Stimulated activated CD4-positive, alpha-beta T cell treated with anti-CD3 and anti-CD28 coated beads, Interleukin-2, amount 100 ng/mL, for 4 hours (primary cell): ENCODE measurements at places on chromosomes 13 and 19.

DNA sequence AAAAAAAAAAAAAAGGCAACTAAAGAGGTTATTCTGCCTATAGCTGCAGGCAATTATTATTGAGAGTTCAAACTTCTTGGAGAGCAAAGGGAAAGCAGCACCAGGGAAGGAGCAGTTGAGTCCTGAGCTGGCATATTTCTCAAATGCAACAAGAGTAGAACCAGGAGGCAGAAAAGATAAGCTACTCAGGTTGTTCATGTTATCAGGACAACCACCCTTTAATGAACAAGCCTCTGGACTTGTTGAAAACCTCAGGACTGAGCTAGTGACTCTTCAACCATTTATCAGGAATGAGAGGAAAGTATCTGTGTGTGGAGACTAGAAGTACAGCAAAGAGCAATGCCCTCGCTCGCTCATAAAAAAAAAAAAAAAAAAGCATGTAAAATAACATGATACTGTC, 183.0 kb downstream of the KCTD12 start:
- no peak for DNase-seq

GRCh38 chr13:33441015-33441414, 155.5 kb upstream of the STARD13 start:
- no peak for DNase-seq

- peak; percentile 28 for DNase-seq
Observed at GRCh38 chr13:23695711-23696464, 125.7 kb downstream of the TNFRSF19 start.

DNA sequence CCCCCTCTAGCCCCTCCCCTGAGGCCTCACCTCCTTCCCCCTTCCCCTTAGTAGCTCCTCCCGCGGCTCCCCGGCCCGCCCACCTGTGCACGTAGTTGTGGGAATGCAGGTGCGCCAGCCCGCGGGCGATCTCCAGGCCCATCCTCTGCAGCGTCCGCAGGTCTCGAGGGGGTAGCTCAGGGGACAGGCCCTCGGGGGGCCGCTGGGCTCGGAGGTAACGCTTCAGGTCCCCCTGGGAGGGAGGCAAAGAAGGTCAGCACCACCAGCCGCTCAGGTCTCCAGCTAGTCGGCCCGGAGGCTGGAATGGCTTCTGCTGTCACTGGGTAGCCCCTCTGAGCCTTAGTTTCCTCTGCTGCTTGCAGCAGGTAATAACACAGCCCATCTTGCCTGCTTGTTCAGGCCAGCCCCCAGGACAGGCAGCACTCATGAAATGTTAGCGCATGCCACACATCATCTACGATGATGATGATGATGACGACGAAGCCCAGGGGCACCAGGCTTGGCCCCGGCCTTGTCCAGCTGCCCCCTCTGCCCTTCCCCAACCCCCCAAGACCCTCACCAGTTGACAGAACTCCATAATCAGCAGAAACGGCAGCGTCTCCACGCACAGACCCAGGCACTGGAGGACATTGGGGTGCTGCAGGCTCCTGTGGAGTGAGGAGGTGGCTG, 9.2 kb downstream of the LMTK3 start:
- no peak for DNase-seq

DNA sequence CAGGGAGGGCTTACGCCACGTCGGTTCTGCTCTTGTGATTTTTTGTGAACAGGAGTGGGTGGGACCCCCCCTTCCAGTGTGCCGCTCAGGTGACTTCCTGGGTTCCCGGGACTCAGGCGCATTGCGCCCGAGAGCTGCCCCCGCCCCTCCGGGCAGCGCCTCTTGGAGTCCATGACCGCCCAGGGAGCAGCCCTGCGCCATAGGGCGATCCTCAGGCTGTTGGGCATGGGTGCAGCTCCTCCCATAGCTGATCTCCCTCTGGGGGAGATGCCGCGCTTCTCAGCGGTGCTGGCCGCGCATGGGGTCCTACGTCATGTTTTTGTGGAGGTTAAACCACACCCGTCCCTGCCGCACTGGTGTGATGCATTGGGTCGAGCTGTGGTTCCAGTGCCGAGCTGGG, 7.9 kb upstream of the TMPRSS9 start:
- no peak for DNase-seq

- DNase-seq = peak; percentile 37
Observed at GRCh38 chr19:48896191-48896720, 2.3 kb downstream of the TULP2 start.

- DNase-seq = no peak
Observed at GRCh38 chr19:54882758-54883157, 8.7 kb downstream of the FCAR start.

DNA sequence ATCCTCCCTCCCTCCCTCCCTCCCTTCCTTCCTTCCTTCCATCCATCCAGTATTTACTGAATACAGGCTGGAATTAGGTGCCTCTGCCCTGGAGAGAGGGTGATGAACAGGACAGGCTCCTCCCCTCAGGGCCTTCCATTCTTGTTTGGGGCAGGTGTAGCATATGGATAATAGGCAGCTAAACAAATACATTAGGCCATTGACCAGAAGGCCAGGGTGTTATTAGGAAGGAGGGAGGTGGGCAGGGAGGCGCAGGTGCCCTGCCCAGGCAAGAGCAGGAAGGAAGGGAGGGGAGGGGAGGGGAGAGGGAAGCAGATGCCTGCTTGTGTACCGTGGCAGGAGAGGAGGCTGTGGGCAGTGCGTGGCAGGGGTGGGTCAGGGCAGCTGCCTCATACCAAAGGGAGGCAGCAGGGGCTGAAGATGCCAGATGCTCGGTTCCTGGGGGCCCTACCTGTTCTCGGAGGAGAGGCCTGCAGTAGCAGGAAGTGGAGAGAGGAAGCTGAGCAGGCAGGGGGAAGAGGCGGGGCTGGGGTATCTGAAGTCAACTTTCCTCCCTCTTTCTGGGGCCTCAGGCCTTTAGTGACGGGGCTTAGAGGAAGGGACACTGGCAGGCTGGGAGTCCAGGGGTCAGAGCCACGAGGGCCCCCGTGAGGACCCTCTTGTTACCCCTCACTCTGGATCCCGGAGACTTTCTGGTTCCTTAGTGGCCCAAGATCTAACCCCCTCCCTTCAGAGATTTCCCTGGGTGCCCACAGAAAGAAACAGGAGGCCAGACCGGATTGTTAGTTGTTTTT, at the start of gene RINL:
Gene RINL (minus strand): TSS at position 495 of the 794 bp plus-strand sequence. CDS start 1,533 bp downstream, outside the sequence.
- DNase-seq = peak; percentile 61

DNA sequence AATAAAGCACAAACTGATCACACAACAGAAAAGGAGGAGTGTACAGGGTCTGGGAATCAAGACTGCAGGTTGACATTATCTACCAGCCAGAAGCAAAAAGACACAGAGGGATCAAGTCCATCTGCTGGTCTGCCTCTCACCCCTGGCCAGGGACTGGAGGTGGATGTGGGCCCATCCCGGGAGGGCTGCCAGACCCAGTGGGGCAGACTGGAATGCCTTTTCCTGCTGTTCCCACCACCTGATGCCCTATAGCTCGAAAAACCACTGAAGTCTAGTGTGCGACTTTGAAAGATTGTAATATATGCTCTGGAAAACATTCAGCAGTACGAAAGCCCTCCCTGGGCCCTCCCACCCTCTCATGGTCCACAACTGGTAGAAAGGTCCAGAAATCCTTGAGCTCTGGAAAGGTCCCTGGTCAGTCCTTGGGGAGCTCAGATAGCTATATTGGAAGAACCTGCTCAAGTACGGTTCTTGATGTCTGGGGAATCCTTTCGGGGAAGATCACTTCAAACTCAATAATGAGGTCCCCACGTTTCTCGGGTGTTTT, 2.6 kb downstream of the DNAJB1 start:
- no peak for DNase-seq

DNA sequence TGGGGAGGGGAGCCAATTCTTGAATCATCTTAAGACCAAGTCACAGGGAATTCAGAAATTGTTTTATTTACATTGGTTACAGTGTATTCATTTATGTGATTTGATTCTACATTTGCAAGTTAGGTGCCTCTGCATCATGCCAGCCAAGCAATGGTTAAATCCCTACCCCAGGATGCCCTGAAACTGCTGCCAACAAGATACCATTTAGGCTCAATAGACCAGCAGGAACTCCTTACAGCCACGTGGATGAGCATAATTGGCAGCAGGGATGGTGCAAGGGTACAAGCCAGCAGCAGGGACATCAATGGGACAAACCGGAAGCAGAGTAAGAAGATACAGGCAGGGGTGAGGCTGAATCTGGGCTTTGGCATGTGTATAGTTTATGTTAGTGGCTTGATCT, 72.4 kb upstream of the NBEA start:
- no peak for DNase-seq
